ENCODE measurements at places on chromosomes 1 and 21.

DNA sequence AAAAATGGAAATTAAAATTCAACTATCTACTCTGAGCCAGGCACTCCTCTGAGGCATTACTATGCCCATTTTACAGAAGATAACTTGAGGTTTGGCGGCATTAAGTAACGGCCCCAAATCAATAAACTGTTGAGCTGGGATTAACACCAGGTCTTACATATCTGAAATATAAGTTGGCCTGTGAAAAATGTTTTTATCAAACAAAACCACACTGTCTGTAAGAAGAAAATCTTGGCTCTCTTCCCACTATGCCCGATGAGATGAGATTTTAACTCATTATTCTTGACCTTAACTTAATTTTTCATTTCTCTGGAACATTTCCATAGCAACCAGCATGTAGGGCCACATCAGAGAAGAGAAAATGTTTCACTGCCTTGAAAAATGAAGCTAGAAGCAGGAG is 21.8 kb downstream of the RC3H1 start:
- DNase-seq, result peak; percentile 8

DNA sequence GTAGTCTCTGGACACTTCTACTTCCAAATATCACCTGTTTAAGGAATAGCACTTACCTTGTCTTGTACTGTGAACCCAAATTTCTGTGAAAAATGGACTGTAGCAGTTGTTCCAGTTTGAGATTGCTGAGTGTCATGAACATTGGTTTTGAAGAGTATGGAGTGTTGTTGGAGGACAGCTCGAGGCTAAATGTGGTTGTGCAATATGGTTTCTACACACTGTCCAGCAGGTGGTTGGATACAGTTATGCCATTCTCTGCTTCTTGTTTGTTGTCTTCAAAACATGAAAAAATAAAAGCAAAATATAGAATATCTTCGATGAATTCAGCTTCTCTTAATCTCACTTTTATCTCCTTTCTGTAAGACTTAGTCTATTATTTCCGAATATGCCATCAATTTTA is 67.1 kb downstream of the DDR2 start:
- no peak for DNase-seq

DNA sequence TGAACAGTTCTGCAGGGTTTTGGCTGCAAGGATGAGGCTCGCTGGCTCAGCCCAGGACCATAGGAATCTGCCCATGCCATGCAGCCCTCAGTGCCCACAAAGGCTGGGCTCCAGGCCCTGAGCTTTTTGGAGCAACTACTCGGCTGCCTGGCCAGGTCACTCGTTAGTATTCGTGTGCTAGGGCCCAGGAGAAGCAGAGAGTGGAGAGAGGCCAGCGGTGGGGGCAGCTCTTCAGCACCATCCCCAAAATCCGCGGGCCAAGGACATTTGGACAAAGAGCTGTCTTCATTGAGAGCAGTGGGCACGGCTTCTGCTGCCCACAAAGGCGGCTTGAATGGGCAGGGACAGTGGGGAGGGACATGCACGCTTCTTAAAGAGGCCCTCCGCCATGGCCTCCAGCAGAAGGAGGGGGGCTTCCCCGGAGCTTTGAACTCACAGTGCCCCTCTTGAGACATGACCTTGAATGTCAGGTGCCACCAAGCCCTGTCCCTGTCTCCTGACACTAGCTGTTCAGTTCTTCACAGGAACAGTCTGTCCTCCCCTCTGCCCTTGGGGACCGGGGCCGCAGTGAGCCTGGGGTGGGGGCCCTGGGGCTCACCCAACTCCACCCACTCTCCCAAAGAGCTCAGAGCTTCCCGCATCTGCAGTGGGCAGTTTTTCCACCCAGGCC is 106.1 kb upstream of the ARHGEF16 start:
- no peak for DNase-seq

- no peak for DNase-seq
Measured at GRCh38 chr21:15671188-15671587, 58.6 kb upstream of the USP25 start.

DNA sequence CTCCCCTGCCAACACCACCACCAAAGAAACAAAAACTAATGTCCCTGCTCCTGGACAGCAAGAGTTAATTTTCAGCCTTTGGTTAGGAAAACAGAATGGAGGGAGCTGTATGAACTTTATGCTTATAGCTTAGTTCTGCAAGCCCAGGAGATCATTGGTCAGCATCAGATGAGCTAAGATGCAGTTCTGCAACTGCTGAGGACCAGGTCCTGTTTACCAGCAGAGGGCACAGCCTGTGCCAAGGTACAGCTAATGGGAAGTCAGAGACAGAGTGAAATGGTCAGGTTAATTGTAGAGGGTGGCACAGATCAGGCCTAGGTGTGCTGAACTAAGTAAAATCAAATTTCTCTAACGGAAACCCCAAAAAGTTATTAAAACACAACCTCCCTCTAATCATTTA is 161.3 kb downstream of the ROR1 start:
- no peak for DNase-seq

DNA sequence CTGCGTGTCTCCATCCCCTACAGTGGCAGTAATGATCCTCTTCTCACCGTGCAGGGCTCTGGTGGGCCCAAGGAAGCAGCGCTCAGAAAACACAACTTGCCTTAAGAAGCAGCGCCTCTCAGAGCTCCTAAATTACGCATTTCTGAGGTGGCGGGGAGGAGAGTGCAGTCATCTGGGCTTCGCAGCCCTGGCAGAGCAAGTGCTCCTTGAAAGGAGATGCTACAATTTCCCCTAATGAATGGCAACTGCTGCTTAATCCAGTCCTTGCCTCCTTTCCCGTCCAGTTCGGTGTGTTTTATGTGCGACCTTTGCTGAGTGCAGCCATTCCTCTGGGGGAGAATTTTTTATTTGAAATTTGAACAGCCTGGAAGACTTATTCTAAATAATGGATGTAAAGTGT is 287.3 kb downstream of the PTPRU start:
- no peak for DNase-seq

DNA sequence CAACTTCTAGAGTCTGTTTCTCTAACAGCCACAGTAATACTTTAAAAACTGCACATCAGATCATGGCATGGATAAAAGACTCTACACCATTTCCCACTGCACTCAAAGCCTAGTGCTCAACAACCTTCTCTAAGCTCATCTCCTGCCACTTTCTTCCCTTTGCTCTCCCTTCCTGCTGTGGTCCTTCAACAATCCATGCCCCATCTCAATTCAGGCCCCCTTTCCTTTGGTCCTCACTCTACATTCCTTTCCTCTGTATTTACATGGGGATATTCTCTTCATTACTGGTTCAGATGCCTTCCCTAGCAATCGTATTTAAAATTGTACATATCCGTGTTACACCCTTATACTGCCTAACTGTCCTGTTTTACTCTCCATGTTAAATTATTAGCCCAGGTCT is 19.0 kb downstream of the SOD1 start:
- DNase-seq, result no peak

GRCh38 chr21:35922618-35923017 is 137.7 kb downstream of the SETD4 start:
- no peak for DNase-seq

GRCh38 chr1:90707363-90707710 is 9.8 kb downstream of the BARHL2 start:
- DNase-seq, result peak; percentile 53

Measured in muscle of leg (tissue), 16 donors.